ENCODE measurements at places on chromosomes 13 and 19. TPM values are rescaled to one million over a fixed set of nuclear protein-coding genes. Genes with fewer than 3 reads are reported as not detected.
A peak's percentile ranks its signal among the peaks of the same experiment; 100 is the strongest.

ZNF616 gene
- total RNA-seq: 5.6 TPM

TTC9B gene
- not detected for total RNA-seq

FCAR gene
- total RNA-seq: not detected

GRK1 gene
- total RNA-seq: 0.85 TPM

ZNF99 gene
- 0.11 TPM for total RNA-seq

SBSN gene
- total RNA-seq: not detected

C19orf67 gene
- total RNA-seq: not detected

CPT1C gene
- 2.5 TPM for total RNA-seq

TEAD2 gene
- total RNA-seq: 44.1 TPM

LNX2 gene
- 11.2 TPM for total RNA-seq

HOMER3 gene
- 14.7 TPM for total RNA-seq

RABAC1 gene
- total RNA-seq: 56.7 TPM

FGF9 gene
- 12.3 TPM for total RNA-seq

ZNF548 gene
- total RNA-seq: 14.4 TPM

FBXO27 gene
- total RNA-seq: 20.9 TPM

GRCh38 chr19:27774337-27774736 is 1438.6 kb downstream of the UQCRFS1 start:
- DNase-seq: no peak

GRCh38 chr13:22108979-22109378 is 438.1 kb downstream of the FGF9 start:
- DNase-seq: no peak

DNA sequence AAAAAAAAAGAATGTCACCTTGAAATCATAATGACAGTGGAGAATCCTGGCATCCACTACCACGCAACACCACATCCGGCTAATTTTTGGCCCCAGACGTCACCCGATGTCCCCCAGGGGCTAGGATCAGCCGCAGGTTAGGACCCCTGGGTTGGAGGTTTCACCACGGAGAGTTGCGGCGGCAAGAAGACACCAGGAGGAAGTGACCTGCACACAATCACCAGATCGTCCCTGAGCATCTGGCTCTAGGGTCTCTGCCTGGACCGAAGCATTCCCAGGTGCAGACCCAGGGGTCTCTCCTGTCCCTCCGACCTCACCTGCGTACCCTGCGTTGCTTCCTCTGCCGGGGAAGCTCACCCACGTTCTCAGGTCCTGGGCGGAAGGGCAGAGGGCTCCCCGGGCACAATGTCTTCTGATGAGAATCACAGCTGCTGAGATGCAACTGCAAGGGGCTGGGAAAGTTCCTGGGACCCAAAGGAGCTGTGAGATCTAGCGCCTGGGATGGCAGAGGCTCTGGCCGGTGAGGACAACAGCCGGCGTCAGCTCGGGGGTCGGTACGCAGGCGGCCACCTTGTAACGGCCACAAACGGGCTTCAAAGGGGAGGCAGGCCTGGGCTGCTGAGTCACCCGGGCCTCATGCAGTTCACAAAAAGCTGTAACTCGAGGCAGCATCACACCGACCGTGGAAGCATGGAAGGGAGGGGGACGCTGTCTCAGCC is 111.2 kb downstream of the GADD45B start:
- no peak for DNase-seq

DNA sequence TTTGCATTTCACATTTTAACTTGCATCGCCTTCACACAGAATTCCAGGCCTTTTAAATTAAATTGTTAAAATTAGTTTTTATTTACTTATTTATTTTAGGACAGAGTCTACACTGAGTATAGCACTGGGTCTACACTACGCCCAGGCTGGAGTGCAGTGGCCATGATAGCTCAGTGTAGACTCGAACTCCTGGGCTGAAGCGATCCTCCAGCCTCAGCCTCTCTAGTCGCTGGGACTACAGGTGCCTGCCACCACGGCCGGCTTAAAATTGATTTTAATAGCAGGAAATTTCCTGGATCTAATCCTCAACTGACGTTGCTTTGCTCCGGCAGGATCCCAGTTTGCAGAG is 301 bp upstream of the ZNF610 start:
- DNase-seq: no peak

GRCh38 chr13:22944378-22944777 is 236.4 kb upstream of the SGCG start:
- DNase-seq: no peak

DNA sequence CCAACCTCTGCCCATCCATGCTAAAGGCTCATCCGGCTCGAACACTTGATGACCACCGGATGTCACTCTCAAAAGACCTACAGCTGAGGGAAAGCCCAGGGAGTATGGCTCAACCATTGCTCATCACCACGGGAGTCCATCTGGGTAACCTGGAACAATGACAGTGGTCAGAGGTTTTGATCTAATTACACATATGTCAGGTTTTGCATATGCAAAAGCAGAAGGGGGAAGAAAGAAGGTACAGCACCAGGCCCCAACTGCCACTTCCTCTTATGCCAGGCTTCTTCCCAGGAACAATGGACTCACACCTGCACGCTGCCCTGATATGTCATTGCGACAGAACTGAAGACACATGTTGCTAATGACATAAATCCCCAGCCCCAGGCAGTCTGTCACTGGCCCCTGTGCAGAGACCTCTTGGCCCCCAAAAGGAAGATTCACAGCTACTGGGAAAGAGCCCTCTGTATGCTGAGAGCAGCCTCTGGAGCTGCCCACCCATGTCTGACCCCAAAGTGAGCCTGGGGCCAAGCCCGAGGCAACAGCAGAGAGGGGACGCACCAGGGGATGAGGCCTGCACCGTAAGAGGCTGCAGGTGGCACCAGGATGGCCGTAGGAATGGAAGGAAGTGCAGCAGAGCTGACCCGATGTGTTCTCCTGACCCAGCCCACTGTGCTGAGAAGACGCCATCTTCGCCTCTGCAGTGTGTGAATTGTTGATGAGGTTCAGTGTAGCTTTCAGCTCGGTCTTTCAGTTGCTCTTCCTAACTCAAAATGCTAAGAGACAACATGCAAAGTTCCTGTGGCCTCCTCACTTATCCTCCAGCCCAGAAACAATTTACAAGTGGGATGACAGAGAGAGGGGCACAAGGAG is 26.3 kb downstream of the EPS15L1 start:
- no peak for DNase-seq

GRCh38 chr19:5098646-5099045 is 129.7 kb downstream of the KDM4B start:
- no peak for DNase-seq

DNA sequence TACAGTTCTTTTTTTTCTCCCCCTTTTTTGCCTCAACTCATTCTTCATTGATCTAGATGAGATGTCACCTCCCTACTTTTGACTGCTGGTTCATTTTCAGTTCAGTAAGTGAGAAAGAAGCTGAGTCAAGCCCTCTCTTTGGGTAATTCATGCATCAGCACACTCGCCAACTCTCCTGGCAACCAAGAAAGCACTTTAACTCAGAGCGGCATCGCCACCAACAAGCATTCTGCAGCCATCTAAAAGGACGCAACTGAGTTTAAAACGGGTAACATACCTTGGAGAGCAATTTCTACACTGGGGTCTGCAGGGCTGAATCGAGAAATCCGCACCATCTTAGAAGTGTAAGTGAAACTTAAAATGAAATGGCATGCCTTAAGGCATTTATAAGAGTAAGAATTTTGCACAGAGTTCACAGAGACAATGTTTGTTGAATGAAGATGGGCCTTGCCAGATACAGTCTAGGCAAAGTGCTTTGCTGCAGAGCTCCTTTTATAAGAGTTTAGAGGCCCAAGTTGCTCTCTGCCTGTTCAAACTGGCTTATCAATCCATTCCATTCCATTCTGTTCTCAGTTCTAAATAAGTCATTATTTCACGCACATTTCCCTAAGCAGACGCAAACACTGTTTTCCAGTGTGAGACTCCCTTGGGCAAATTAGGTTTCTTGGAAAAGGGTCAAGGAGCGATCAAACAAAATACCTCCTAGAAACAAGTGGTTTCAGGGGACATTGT is 338.0 kb downstream of the ENOX1 start:
- no peak for DNase-seq

GRCh38 chr13:48760626-48761025 is 106.9 kb downstream of the CYSLTR2 start:
- no peak for DNase-seq

GRCh38 chr19:43471091-43471490 is 5.7 kb upstream of the LYPD3 start:
- no peak for DNase-seq

DNA sequence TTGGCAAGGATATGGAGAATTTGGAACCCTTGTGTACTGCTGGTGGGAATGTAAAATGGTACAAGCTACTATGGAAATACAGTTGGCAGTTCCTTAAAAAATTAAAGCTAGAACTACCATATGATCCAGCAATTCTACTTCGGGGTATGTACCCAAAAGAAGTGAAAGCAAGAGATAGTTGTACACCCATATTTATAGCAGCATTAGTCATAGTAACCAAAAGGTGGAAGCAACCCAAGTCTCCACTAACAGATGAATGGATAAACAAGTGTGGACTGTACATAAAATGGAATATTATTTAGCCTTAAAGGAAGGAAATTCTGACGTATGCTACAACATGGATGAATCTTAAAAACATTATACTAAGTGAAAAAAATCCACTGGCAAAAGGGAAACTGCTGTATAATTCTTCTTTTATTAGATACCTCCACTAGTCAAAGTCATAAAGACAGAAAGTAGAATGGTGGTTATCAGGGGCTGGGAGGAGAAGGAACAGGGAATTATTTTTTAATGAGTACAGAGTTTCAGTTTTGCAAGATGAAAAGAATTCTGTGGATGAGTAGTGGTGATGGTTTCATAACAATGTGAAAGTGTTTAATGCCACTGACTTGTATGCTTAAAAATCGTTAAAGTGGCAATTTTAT is 141.6 kb downstream of the RXFP2 start:
- DNase-seq: no peak

DNA sequence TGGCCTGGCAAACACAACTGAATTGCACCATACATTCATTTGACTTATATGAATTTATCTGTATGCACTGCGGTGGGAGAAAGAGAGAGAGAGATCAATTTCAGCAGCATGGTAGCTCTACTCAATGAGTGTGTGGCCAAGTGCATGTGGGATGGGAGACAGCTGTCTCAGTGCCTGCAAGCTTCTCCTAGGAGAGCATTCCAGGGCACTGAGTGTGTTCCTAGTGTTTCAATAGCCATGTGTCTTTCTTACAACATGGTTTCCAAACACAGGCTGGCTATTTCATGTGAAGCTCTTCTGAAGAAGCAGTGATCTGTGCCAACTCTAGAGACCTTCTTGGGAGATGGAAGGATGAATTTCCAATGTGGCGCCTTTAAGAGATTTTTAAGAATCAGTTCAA is 43.5 kb downstream of the NEK5 start:
- no peak for DNase-seq

- DNase-seq: no peak
Measured at GRCh38 chr13:57063007-57063406, 77.7 kb upstream of the PRR20A start.

GRCh38 chr19:15672580-15673175 is at the start of gene CYP4F12:
TSS of gene CYP4F12 (plus strand) at chr19:15673087. CDS start at chr19:15673530, 443 bp downstream.
- peak; percentile 87 for DNase-seq

DNA sequence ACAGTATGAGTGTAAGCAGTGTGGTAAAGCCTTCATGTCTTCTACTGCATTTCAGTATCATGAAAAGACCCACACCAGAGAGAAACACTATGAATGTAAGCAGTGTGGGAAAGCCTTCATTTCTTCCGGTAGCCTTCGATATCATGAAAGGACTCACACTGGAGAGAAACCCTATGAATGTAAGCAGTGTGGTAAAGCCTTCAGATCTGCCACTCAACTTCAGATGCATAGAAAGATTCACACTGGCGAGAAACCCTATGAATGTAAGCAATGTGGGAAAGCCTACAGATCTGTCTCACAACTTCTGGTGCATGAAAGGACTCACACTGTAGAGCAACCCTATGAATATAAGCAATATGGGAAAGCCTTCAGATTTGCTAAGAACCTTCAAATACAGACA is 12.8 kb downstream of the ZNF844 start:
- no peak for DNase-seq

DNA sequence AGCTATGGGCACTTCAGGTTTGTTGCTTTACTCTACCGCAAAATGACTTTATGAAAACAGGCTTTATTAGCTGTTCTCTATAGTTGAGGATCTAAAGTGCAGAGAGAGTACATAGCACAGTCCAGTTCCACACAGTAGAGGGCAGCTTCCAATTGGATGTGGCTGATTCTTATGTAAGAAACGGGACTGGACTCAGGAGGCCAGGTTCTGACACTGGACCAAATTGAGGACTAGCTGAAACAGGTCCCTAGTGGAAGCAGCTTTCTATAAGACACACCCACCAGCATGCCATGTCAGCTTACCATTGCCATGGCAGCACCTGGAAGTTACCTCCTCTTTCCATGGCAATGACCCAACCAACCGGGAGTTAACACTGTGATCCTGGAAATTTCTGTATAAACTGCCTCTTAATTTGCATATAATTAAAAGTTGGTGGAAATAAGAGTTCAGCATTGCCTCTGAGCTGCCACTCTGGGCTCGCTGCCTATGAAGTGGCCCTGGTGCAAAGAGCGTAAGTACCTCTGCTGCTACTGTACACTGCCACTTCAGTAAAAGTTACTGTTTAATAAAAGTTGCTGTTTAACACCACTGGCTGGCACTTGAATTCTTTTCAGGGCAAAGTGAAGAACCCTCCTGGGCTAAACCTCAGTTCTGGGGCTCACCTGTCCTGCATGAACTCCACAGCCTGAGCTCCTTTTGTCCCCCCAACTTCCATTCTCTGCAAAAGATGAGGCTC is 211.9 kb upstream of the SLC10A2 start:
- DNase-seq: no peak

- no peak for DNase-seq
Measured at GRCh38 chr19:53034948-53035675, 9.4 kb upstream of the ERVV-2 start.

- no peak for DNase-seq
Measured at GRCh38 chr19:16376241-16376640, 51.6 kb downstream of the KLF2 start.

DNA sequence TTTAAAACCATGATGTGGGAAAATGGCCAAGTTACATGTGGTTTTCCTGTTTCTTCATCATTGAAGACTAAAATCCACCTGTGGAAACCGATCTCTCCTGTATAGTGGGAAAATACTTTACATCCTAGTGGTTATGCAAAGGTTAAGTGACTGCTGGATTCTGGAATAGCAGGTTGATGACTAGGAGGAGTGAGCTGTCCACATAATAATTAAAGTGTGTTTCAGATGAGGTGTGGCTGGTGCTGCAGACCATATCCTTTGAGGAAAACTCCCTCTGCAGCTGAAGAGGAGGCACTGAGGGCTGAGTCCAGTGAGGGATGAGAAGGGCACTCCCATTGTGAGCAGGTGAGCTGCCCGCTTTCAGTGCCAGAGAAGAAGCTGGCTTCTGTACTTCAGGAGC is 43.2 kb downstream of the DCLK1 start:
- DNase-seq: no peak

DNA sequence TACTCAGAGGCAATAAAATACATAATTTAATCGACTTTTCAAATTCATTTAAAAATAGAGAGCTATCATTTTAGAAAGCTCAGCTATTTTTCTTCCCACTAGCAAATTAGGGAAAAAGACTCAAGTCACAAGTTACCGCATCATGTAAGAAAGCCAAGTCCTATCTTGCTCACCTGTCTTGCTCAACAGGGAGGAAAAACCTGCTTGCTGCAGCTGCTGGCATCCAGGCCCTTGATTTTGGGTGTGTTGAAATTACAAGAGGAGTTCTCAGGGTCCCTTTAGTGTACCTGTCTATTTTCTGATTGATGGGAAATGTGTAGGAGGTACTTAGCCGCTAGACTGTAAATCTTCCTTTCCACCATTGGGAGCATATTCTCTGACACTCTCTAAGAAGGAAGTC is 22.2 kb downstream of the SLC10A2 start:
- no peak for DNase-seq

GRCh38 chr19:14655726-14656125 is 18.9 kb downstream of the ADGRE3 start:
- DNase-seq: no peak

GRCh38 chr13:71274923-71275608 is 591.9 kb downstream of the DACH1 start:
- no peak for DNase-seq

All from left ventricle myocardium inferior (tissue), 1 donor.